ENCODE measurements at places on chromosomes 3 and 15. TPM values are rescaled to one million over a fixed set of nuclear protein-coding genes. Genes with fewer than 3 reads are reported as not detected.
A peak's percentile ranks its signal among the peaks of the same experiment; 100 is the strongest.

DNA sequence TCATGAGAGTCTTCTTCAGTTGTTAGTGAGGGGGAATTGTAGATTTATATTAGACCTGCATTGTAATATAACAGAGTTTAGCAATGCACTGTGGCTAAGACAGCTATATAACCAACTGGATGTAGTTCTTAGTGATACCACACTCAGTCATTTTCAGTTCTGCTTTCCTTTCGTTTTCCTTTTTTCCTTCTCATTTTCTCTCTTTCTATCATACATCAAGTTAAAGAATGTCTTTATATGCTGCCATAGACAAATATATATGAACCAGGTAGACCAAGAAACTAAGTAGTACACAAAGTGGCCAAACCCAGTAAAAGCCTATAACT is 43.7 kb upstream of the CD47 start:
- no peak for DNase-seq

DNA sequence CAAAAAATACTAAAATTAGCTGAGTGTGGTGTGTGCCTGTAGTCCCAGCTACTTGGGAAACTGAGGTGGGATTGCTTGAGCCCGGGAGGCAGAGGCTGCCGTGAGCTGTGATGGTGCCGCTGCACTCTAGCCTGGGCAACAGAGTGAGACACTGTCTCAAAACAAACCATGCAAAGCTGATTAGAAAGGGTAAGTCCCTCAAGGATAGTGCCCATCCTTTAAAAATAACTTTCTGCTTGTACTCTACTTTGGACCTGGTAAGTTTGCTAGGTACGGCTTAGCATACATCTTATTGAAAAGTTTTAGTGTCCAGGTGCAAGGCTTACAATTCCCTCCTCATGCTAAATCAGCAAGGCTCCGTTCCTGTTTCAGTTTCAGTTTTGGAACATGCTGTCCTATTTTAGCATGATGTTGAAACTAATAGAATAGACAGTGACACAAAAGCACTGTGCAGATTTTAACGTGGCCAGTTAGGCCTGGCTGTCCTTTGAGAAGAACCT is 21.4 kb downstream of the FEM1B start:
- DNase-seq = peak; percentile 66

- peak; percentile 24 for DNase-seq
These were observed 43.4 kb downstream of the APBA2 start for GRCh38 chr15:28929200-28929599.

- no peak for DNase-seq
These were observed 53.4 kb downstream of the SRGAP3 start for GRCh38 chr3:9196020-9196419.

GRCh38 chr15:78879517-78880241 is 7.0 kb downstream of the MORF4L1 start:
- DNase-seq = no peak

UBE3A gene
- 12.2 TPM for polyA plus RNA-seq

AMIGO3 gene
- polyA plus RNA-seq = 1.1 TPM

DNA sequence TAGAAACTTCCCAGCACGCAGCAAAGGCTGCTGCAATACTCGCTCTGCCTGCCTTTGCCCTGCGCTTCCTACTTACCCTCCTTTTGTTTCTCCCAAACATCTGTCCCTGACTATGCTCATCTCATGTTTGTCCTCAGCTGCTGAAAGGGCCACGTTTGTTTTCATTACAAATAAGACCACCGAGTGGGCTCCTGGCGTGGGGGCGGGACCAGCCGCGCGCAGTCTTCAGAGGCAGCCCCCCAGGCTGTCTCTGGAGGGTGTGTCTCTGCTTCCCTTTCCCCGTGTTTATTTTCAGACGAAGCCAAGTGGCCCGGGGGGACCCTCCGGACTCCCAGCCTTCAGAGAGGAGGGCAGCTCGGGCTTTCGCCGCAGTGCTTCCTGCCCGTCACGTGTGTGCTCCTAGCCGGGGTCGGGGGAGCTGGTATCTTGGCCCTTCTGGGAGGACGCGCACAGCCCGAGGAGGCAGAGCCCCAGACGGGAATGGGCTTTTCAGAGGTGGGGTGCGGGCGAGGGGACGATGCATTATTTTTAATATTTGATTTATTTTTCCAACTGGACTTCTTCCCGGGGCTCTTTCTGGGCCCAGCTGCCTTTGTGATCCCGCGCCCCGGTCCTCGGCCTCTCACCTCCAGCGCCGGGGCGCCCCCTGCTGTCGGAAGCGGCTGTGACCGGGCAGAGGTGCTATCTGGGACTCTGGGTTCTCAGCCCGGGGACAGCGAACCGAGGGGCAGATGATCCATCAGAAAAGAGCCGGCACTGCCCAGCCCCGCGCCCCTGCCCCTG is 70.0 kb upstream of the CGNL1 start:
- DNase-seq = peak; percentile 96

- DNase-seq = peak; percentile 49
These were observed 105.0 kb downstream of the TPRA1 start for GRCh38 chr3:127485396-127486170.

DNA sequence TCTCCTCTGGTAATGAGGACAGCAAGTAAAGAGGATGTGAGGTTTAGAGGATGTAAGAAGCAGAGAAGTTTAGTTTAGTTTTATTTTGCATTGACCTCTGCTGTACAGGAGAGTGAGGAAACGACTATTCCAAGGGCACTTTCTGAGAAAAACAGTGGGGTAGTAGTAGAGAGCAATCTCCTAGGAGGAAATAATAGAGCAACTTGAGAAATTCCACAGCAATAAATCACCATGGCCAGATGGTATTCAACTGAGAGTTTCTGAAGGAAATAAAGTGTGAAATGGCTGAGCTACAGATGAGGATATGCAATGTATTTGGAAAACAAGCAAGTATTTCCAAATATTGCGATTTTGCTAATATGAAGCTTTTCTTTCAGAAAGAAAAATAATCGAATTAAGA is 118.9 kb downstream of the DPH6 start:
- no peak for DNase-seq

- no peak for DNase-seq
These were observed 20.9 kb downstream of the TP63 start for GRCh38 chr3:189652042-189652441.

MGLL gene
- polyA plus RNA-seq = 47.2 TPM

- no peak for DNase-seq
These were observed 237.3 kb downstream of the XXYLT1 start for GRCh38 chr3:195033531-195034091.
